Stimulated activated CD4-positive, alpha-beta T cell treated with anti-CD3 and anti-CD28 coated beads, TNF-alpha, amount 100 ng/mL, for 48 hours (primary cell): ENCODE measurements at places on chromosomes 3 and 15.

DNA sequence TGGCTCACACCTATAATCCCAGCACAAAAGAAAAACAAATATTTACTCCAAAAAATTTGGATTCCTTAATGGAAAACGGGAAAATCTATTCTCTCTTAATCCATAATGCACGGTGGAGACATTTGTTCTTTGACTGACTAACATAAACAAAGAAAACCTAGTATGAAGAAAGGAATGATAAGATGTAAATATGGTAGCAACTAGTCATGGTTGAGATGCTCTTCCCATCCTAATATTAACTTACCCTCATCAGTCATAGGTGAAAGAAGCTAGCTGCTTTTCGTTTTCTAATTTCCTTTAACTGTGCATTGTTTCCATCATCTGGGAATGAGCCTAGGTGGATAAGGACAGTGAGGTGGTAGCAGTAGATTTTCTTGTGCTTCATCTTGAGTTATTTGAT is 22.0 kb downstream of the MAP4 start:
- no peak for DNase-seq

- no peak for DNase-seq
Measured at GRCh38 chr3:117589454-117589853, 879.9 kb downstream of the TUSC7 start.

DNA sequence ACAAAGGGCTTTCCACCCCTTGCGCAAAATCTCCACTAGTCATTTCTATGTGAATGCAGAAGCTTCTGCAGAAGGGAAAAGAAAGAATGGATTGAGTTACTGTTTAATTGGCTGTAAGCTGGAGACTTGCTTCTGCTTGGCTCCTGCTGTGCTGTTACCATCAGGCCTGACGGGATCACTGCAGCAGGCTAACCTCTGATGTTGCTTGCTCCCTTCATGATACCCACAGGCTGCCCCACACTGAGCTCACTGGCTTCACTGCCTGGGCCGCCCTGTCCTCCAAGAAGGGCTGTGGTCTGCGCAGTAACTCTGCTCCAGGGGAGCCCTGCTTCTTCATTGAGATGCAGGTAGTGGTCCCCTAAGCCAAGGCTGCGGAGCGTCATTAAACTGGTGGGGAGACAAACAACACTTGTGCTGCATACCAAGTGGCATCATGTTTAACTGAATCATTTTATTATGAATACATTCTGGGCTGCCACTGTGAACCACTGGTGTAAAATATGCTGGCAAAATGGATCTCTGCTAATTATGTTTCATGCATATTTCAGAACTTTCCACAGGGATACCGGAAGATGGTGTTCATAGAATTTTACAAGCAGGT is 78.6 kb downstream of the WDR49 start:
- no peak for DNase-seq

- no peak for DNase-seq
Measured at GRCh38 chr15:67992411-67992810, 61.7 kb upstream of the PIAS1 start.

DNA sequence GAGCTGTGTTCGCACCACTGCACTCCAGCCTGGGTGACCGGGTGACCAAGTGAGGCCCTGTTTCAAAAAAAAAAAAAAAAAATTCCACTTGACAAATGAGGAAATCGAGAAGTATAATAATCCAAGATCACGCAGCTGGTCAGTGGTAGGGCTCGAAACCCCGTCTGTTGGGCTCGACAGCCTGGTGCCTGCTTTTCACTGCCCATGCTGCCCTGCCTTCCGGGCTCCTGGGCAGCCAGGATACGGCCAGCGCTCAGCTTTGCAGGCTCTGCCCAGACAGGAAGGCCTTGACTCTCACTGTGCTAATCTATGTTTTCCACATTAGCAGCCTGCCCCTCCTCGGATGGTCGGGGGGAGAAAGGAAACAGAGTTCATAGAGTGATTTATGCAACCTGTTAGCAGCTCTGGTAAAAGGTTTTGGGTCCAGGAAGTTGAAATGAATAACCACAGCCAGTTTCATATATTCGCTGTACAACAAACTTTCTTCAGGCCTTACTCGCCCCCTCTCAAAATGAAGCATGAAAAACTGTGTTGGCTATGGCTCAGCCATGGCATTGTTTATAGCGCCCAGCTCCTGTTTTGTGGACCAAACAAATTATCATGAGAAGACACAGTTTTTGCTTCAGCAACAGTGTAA is 108.8 kb downstream of the XXYLT1 start:
- DNase-seq: no peak

DNA sequence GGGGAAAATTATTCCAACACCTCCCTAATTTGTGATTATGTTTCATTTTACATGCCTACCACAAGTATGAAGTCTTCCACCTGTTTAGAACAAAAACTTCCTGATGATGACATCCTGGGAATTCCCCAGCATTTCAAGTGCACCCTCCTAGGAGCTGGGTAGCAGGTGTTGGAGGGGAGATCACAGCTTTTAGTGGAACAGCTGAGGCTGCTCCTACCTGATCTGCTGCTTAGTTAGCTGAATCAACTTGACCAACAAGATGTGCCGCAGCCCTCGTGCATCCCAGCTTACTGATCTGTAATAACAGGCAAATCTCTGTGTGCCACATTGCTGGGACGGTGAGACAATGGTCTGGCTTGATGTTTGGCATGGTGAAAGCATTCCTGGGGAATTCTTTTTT is 29.7 kb downstream of the TRAK1 start:
- no peak for DNase-seq

DNA sequence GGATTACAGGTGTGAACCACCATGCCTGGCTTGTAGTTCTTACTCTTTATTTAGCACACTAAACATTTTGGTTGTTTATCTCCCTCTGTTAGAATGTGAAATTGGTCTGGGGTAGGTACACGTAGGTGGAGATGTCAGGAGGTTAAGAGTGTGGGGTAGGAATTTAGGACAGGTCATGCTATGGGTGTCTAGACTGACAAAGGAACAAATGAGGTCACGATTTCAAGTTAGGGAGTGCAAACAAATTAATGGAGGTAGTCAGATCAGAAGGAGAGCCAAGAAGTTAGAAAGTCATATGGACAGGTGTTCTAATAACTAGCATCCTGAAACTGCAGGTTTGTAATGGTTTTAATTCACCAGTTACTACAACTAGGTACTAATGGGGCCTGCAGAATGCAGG is 19.8 kb downstream of the CDV3 start:
- no peak for DNase-seq

- DNase-seq: no peak
Measured at GRCh38 chr15:55108448-55108847, 88.3 kb downstream of the RSL24D1 start.

GRCh38 chr15:40111888-40112287 is 3.2 kb upstream of the BMF start:
- no peak for DNase-seq

- DNase-seq: no peak
Measured at GRCh38 chr3:117398141-117398899, 688.7 kb downstream of the TUSC7 start.

DNA sequence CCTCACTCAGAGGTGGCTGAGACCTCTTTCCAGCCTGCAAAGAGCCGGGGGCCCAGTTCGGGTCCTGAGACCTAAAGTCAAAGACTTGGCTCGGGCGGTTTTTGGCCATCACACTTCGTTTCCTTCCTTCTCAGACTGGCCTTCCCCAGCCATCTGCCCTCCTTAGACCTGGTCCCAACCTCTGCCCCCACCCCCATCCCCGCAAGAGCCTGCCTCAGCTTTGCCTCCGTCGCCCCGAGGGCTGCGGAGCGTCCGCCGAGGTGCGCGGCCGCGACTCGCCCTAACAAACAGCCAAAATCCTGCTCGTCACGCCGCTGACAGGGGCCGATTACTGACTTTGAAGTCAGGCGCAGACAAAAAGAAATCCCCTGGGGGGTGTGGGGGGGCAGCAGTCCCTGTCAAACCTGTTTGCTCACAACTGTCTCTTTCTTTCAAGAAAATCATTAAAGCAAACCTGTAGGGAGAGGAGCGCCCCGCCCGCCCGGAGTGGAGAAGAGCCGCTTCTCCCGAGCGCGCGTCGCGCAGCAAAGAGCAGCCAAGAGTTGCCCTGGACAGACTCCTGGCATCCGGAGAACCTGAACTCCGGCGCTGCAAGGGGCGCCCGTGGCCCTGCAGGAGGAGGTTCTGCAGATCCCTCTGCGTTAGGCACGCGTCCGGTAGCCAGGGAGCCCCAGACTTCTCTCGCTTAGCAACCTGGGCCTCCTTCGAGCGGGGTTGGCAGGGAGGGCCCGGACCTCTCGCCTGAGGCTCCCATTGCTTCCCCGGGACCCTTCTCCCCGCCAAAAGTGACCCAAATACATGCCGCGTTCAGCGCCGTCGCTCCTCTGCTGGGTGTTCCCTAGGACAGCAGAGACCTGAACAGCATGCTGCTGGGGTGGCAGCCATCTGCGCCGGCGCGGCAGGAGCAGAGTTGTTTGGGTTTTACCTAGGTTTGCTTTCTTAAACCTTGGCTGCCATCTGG is 4.5 kb downstream of the SOX14 start:
- DNase-seq: no peak

- DNase-seq: no peak
Measured at GRCh38 chr3:151331696-151332095, 2.3 kb upstream of the P2RY13 start.

GRCh38 chr15:79775821-79776220 is 121.0 kb downstream of the MTHFS start:
- no peak for DNase-seq

- DNase-seq: no peak
Measured at GRCh38 chr3:57545636-57546268, 1.6 kb upstream of the DNAH12 start.

DNA sequence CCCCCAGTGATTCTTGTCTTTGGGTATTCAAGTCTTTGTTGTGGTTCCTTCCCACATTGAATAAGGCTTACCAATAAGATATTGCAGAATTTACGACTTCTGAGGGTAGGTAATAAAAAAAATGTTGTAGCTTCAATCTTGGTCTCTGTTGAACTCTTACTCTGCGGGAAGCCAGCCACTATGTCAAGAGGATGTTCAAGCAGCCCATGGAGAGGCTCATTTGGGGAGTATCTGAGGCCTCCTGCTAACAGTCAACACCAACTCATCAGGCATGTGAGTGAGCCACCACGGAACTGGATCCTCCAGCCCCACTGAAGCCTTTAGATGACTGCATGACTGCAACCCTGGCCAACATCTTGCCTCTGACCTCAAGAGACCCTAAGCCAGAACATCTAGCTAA is 3.2 kb upstream of the TBC1D23 start:
- DNase-seq: no peak

DNA sequence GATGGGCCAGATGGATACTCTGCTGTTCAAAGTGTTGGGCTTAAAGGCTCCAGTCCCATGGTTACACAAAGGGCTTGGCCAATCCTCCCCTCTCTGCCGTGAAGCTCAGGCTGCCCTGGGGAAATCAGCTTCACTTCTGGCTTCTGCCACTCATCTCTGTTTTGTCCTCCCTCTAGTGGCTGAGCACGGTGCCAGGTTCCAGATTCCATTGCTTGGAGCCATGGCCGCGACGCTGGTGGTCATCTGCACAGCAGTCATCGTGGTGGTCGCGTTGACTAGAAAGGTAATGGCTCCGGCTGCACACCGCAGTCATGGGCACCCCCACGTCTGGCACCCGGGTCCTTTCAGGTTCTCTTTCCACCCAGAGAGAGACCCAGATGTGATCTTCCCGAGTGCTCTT is 5.6 kb downstream of the TIGIT start:
- no peak for DNase-seq

GRCh38 chr3:116140100-116140689 is 305.1 kb downstream of the LSAMP start:
- DNase-seq: no peak

DNA sequence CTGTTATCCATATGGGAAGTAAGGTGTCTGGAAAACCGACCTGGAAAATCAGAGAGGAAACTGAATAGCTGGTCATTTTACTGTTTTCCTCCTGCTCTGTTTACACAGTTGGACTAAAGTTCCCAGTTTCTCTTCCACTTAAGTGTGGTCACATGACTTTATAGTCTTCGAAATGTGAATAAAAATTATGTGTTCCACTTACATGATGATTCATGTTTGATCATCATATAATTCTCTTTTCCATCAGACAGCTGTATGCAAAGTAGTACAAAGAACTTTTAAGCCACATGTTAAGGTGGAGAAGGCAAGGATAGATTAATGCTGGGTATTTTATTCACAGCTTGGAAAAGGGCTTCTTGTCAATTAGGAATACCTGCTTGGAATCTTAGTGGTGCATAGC is 525.5 kb upstream of the BCHE start:
- no peak for DNase-seq

DNA sequence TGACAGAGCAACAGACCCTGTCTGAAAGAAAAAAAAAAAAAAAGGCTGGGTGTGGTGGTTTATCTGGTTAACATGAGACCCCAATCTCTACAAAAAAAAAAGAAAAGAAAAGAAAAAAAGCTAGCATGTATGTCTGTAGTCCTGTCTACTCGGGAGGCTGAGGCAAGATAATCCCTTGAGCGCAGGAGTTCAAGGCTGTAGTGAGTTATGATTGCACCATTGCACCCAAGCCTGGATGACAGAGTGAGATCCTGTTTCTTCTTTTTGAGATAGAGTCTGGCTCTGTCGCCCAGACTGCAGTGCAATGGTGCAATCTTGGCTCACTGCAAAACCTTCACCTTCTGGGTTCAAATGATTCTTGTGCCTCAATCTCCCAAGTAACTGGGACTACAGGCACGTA is 8.4 kb upstream of the DHX30 start:
- no peak for DNase-seq

DNA sequence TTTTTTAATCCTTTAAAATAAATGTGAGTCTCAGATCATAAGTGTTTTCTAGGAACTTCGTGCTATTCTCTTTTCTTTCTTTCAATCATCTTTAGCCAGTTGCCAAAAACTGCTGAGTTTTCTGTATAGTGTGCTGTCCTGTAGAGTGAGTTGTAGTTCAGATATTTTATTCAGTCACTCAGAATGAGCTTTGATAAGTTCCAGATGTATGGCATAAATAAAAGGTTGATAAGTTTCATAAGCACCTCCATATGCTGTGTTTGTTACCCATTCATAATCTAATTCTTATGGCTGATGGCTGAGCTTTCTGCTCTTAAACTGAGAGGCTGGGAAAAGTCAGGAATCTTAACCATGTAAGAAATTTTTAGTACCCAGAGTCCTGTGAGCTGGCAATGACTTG is 59.3 kb upstream of the COL6A6 start:
- no peak for DNase-seq

DNA sequence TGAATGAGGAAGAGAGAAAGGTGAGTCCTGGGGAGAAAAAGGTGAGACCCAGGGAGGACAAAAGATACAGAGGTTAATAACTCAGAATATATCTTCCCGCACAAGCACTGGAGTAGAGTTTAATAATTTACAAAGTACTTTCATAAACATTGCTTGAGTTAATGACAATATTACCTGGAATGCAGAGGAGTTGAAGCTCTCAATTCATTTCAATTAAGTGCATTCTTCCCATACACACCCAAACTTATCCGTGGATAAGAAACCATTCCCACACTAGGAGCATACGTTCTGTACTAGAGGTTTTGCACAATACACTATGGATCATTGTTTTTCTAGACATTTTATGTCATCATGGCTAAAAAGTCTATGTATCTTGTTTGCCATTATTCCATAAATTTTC is 23.3 kb upstream of the KNG1 start:
- DNase-seq: no peak

- no peak for DNase-seq
Measured at GRCh38 chr3:154904328-154904727, 175.8 kb upstream of the MME start.
